ENCODE measurements at places on chromosomes 4 and X.

DNA sequence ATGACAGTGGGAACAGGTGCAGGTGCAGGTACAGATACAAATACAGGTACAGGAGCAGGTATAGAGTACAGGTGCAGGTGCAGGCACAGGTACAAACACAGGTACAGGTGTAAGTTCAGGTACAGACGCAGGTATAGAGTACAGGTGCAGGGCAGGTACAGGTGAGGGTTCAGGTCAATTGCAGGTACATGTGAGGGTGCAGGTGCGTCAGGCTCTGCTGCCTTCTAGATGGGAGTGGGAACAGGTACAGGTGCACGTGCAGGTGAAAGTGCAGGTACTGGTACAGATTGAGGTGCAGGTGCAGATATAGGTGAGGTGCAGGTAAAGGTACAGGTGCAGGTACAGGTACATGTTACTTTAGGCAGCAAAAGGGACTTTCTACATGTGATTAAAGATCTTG is 85.7 kb downstream of the CRLF2 start:
- DNase-seq: no peak

DNA sequence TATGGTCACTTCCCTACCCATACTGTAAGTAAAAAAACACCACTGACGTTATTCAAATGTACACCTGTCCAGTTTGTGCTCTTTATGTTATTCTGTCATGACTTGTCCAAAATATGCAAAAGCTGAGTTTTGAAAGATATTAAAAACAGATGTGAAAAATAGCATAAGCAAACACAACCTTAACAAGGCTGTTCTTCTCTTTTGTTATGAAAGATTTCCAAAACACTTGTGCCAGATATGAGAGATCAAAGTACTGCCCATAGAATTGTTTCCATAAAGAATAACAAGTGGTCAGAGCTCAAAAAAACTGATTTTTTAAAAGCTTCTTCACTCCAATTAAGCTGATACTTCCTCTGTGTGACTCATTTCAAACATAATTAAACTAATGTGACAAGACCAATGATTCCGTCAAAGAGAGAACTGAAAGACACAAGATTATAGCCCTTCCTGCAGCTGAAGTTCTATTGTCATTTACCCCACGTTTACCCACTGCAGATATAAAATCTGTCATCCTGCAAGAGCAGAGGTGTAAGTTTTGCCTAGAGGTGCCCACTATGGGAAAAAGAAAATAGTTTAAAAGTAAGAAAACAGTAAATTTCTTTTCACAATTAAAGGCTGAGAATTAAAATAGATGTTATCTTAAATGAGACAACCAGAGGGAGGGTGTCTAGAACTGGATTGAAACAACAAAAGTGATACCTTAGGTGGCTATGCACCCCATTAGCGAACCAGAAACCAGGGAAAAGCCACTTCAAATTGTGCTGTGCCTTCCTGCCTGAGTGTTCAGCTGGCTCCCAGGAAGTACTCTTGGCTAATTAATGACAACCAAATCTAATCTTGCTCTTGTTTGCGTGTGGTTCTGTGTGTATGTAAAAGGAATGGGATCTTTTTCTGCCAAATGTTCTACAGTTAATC is 30.1 kb downstream of the RASSF6 start:
- DNase-seq: no peak

GRCh38 chrX:107718156-107718621 is 57.4 kb downstream of the TSC22D3 start:
- no peak for DNase-seq

GRCh38 chrX:134997646-134998045 is 6.9 kb downstream of the SMIM10 start:
- DNase-seq: no peak

GRCh38 chrX:41923978-41924683 is 777 bp upstream of the CASK start:
- DNase-seq: no peak

- DNase-seq: no peak
Measured at GRCh38 chr4:72109959-72110497, 78.2 kb downstream of the NPFFR2 start.

DNA sequence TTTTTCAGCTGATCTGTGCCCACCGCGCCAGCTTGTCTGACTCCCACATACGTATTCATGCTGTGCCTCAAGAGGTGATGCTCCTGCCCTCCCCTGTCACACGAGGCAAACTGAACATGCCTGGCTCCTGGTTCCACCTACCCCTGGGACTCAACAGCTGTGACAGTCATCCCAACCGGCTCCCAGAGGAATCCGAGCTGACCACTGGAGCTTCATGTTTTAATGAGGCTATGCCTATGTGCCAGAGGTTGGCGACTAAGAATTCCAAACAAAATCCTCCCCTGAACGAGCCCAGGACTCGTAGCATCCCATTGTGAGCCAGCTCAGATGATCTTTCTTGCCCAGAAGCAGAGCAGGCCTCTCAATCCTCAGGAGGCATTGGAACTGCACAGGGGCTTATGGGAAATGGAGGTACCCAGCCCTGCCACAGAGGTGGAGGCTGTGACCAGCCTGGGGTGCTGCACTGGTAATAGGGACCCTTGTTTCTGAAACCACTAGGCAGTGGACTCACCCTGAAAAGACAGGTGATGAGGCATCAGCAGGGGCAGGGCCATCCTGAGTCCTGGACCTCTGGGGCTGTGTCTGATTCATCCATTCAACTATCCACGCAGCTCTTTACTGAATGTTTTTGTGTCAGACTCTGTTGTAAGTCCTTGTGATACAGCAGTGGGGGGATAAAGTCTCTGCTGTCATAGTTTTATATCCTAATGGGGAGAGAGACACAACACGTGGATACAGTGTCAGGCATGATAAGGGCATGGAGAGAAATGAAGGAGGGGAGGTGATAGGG is 325.0 kb downstream of the EVC2 start:
- no peak for DNase-seq

GRCh38 chrX:138018145-138018799 is 452.3 kb downstream of the ZIC3 start:
- DNase-seq: no peak

DNA sequence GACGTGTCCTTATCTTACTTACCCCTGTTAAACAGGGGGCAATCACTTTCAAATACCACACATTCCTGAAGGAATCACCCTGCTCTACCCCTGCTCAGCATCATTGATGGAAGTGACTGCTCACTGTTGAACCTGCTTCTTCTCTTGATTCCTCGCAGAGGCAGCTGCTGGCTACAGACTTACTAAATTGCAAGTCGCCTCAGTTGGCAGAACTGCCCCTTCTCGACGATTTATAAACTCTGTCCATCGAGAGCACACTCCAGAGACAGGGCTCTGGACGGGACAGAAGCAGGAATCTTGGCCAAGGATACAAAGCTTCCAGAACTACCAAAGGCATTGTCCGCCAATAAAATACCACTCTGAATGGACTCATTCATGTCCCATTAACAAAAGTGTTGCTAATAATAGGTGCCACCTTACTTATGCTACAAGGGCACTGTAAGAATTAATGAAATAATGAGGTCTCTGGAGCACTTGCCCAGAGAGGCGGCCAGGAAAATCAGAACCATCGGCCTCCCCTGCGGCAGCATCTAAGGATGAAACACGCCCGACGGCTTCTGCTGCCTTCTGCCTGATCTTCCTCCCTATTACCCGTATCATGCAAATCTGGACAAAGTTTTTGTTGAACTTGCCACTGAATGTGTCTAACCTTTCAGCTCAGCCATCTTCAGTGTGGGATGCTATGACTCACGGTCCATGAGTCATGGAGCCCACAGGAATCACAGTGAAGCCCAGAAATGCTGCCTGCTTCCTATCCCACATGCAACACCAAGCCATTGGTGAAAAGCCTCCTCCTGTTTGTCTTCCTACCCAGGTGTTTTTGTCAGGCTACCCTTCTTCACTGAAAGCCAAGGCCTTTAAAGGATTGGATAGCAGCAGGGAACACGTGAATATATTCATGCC is 164.9 kb downstream of the MAML3 start:
- DNase-seq: no peak

DNA sequence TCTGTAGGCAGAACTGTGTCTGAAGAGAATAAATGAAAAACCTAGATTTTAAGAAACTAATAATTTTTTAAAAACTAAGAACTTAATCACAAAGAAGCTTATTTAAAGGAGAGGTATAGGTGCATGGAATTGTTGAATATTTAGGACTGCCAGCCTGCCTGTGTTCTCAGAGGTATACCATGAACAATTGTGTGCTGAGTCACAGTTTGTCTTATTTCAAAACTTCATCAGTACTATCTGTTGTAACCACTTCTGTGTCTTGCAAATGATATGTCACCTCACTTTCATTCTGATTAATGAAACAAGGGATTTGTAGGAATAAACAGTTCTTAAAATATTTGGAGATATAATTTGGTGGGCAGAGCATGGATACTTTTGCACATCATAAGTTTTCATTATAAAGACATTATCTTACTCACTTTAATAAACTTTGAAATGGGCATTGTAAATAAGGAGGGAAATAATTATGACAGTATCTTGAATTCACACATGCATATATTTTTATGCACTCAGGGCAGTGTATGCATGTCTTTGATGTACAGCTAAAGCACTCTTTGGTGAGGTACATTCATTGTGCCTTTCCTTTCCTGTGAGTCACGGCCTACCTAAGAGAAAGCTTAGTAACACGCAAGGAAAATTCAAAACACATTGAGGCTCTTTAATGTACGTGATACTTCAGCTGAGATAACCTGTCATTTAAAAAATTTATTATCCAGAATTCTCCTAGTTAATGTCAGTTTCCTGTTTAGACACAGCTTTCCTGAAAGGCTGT is 31.7 kb downstream of the STOX2 start:
- DNase-seq: no peak

DNA sequence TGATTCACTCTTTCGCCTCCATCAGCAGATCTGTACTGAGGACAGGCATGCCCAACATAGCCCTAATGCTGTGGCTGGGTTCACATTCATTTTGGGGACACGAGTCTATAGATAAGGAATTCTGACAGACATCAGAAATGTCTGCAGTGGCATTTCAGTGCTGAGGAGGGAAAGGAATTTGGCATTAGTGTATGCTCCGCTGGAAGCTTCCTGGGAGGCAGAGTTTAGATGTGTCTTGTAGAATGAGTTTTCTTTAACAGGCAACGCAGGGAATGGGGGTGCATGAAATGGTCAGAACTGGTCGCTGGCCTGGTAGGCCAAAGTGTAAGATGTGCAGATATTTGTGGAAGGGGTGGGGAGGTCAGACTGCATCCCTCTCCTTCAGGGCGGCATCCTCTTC is 43.5 kb upstream of the ZNF518B start:
- DNase-seq: no peak

GRCh38 chrX:114959729-114960128 is 57.7 kb downstream of the IL13RA2 start:
- DNase-seq: no peak

DNA sequence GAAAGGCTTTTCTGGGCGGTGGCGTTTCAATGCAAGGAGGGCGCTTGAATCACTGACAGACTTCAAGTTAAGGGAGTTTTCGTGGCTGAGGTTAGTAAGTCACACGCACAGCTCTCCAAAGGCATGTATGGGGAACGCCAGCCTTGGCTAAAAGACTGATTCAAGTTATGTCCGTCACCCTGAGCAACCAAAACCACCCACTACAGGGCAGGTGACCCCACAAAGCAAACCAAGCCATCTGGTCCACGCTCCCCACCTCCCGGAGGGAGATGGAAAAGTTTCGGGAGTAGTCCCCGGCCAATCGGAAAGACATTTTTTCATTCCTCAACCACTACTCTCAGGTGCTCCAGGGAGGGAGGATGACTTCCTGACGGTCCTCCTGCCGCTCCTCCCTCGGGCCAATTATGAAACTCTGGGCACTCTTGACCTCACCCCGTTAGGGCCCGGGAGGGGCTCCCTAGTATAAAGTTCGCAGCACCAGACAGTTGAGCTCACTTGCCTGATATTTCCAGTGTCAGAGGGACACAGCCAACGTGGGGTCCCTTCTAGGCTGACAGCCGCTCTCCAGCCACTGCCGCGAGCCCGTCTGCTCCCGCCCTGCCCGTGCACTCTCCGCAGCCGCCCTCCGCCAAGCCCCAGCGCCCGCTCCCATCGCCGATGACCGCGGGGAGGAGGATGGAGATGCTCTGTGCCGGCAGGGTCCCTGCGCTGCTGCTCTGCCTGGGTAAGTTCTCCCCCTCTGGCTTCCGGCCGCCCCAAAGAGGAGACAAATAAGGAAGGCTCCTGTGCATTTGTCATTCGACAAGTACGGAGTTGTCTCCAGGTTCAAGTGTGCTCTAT is at the start of gene EREG:
Gene EREG (plus strand): TSS at position 494 of the 840 bp plus-strand sequence. CDS start 164 bp downstream, at position 658.
- peak; percentile 73 for DNase-seq

- DNase-seq: no peak
Measured at GRCh38 chrX:134545510-134545909, 85.5 kb downstream of the HPRT1 start.

- DNase-seq: no peak
Measured at GRCh38 chrX:124362072-124362471, 15.7 kb downstream of the SH2D1A start.

DNA sequence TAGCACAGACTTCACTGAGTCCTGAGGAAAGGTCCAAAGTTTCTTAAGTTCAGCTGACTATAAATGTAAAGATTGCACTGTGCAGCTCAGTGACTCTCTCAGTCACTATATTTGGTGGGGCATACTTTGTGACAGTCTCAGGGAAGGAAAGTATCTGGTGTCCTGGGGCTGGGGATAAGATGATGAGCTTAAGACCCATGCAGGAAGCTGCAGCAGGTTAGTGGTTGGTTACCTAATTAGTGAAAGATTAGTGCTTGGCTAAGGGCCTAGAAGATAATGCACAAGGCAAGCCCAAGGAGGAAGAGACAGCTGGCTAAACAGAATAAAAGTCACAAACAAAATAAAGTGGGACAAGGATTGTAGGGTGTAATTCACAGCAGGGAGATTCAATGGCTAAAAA is 25.4 kb upstream of the SLITRK4 start:
- no peak for DNase-seq

GRCh38 chr4:113083346-113083745 is 33.9 kb downstream of the ANK2 start:
- no peak for DNase-seq

GRCh38 chr4:24988776-24989175 is 42.0 kb downstream of the LGI2 start:
- peak; percentile 55 for DNase-seq

GRCh38 chr4:147037069-147037468 is 91.4 kb upstream of the TTC29 start:
- DNase-seq: no peak

GRCh38 chr4:16263056-16263455 is 36.8 kb upstream of the TAPT1 start:
- DNase-seq: no peak

GRCh38 chr4:5970381-5971077 is 47.7 kb downstream of the C4orf50 start:
- peak; percentile 41 for DNase-seq

All from ecto neural progenitor cell (in vitro differentiated cells).